ENCODE measurements at places on chromosomes 4 and X.

DNA sequence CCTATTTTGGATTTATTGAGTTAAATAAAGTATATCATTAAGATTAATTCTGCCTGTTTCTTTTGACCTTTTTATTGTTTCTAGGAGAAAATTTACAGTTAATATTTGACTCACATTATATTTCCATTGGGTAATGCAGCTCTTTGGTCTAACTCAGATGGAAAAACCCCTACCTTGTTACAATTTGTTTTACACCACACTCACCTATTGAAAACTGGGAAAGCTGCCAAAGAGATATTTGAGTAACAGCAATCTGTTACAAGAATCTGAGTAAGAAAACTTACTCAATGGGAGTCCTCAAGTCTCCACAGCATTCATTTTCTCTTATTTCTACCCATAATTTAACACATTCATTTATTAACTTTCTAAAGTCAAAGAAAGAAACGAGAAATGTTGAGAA lies 108.0 kb upstream of the TLL1 start:
- DNase-seq = no peak

DNA sequence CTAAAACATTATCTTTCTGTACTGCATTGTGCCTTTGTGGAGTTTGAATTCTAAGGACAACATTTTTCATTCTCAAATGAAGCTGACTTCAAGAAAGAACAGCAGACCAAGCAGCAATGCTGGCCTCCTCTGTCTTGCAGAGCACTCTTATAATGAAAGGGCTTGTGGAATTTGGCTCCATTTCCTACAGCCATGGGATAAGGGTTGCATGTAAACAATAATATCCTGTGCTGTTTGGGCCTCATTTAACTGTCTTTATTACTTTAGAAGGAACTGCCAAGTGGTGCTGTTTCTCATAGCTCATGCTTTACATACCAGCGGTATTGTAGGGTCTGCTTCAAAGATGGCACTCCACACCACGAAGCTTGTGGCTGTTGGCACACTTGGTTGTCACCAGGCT lies 111.4 kb upstream of the EOLA2 start:
- DNase-seq = no peak

GRCh38 chr4:165443276-165443675 lies 64.5 kb downstream of the CPE start:
- no peak for DNase-seq

DNA sequence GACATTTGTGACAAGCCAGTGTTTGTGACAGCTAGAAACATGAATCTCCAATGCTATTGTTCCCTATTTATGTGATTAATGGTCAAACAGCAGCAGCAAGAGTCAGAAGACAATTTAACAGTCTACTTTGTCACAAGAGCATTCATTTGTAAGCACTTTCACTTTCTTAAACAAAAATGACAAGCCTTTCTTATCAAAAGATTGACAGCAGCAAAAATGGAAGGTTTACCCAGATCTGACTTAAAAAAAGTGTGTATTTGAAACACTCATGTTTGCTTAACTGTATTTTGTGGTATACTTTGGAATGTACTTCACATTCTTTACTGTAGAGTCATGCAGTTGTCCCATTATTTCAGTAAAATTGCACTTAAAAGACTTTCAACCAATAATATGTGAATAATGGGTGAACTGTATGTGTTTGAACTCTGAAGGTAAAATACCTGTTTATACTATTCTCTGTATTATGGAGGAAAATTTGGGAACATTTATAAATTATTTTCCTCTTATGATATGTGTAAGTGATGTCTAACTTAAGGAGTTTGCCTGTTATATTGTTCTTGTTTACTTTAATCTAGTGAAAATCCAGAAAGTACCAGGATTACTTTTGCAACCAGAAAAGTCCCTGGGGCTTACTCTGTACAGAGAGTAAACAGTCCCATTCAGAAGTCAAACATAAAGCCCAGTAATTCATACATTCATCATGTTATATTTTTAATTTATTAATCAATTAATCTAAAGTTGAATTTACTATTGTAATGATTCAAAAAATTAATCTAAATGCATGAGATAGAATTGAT lies 314.9 kb upstream of the TRAM1L1 start:
- no peak for DNase-seq

- no peak for DNase-seq
These were observed 23.5 kb upstream of the IRAK1 start for GRCh38 chrX:154043003-154043763.

- no peak for DNase-seq
These were observed 38.1 kb upstream of the ATXN3L start for GRCh38 chrX:13357925-13358324.

- peak; percentile 95 for DNase-seq
These were observed 20.5 kb downstream of the TRIM61 start for GRCh38 chr4:164956766-164957643.

GRCh38 chr4:108204518-108204917 lies 35.8 kb upstream of the LEF1 start:
- no peak for DNase-seq

- no peak for DNase-seq
These were observed 118.1 kb upstream of the NEIL3 start for GRCh38 chr4:177191586-177191985.

DNA sequence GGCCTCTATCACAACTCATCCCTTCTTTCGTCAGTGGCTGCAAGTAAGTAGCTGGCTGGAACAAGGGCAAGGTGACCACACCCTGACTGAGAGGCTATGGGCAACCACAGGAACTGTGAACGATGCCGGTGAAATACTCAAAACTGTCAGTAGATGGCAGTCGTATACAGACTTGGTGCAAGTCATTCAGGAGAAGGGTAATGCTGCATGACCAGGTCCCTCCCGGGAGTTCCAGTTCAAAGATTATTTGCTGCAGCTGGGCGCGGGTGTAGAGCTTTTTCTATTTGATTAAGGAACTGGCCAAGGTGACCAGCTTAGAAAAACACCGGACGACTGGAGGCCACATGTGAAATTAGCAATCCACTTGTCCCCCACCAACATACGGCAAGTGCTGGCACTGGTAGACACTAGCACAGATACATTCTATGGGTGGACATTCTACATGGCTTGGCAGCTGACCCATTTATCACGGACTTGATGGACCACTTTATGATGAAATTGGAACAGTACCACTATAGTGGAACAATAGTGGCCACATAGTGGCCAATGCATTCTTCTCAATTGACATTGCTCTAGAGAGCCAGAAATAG lies 726.6 kb downstream of the TRAM1L1 start:
- DNase-seq = peak; percentile 94

DNA sequence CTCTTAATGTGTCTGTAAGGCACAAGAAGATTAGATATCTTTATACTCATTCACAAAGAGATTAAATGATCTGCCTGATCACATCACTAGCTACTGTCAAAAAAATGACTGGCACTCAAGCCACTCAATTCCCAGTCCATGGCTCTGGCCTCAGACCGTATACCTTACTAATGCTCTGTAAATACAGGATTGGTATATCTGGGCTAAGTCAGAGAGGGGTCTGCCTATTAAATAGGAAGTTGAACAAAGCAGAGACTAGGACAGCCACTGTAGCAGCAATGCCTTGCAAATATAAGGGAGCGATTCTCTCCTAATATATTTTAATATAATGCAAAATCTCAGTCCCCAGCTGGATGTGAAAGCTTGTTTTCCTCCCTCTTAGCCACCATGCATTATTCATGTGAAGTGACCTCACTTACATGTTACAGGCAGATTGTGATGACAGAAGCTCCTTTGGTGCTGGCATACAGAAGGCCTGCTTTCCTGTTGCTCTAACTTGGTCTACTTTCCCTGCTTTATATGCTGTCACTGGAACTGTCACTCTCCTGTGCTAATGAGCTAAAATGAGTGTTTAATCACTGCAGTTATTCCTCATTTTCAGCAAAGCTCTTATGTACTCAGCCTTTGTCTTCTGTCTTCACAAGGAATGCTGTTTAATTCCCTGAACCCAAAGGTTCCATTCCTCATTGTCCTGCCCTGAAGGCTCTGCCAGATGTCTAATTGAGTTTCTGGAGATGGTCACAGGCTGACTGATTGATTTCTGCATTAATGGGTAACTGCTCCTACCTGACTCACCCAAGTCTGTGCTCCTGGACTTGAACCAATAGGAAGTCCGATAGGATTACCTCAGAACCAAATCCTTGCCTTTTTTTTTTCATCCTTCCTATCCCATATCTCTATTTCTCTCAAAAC lies 578.2 kb downstream of the KLHL13 start:
- DNase-seq = no peak

- peak; percentile 95 for DNase-seq
These were observed 63.6 kb downstream of the SPINK2 start for GRCh38 chr4:56757821-56758411.

DNA sequence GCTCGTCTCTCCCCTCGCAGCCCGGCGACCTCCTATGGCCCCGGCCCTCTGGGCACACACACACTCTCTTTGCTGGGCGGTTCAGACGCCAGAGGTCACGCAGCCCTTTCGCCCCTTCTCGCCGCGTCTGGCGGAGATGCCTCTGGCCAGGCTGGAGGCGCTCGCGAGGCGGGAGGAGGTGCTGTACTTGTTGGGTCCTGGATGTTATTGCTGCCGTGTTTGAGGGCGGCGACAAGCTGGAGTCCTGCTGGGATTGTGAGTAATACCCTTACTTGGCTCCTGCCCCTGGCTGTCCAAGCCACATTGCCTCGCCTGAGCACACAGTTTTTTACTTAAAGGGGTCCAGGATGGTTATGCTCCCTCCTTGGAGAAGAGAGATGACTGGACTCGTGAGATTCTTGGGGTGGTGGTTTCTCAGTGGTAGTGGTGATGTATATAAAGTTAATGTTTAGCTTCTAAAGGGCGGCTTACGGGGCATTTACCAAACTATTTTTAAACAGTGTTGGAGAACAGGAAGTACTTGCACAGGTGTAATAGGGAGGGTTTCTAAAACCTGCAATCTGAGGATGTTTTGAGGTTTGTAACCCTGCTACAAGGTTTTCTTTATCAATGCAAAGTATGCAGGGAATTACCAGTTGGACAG lies 572 bp downstream of the USP53 start:
- peak; percentile 96 for DNase-seq

- no peak for DNase-seq
These were observed 65.3 kb upstream of the MSN start for GRCh38 chrX:65602221-65602560.

- no peak for DNase-seq
These were observed 243.9 kb downstream of the UNC5C start for GRCh38 chr4:95304898-95305297.

DNA sequence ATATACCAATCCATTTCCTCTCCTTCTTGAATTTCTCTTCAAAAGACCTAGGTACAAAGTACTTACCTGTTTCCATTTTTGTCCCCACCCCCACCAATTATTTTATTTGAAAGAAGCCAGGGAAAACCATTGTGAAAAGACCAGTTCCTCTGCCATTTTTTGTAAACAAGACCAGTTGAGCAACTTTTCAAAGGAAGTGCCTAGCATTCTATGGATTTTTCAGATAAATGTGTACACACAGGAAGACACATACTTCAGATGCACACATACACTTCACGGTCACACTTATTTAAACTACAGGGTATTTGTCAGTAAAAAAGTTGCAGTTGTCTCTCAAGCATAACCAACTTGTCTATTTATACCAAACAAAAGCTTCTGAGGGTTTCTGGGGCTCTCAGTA lies 587.2 kb upstream of the KLHL4 start:
- DNase-seq = no peak

- DNase-seq = no peak
These were observed 182.9 kb upstream of the NHS start for GRCh38 chrX:17192106-17192505.

DNA sequence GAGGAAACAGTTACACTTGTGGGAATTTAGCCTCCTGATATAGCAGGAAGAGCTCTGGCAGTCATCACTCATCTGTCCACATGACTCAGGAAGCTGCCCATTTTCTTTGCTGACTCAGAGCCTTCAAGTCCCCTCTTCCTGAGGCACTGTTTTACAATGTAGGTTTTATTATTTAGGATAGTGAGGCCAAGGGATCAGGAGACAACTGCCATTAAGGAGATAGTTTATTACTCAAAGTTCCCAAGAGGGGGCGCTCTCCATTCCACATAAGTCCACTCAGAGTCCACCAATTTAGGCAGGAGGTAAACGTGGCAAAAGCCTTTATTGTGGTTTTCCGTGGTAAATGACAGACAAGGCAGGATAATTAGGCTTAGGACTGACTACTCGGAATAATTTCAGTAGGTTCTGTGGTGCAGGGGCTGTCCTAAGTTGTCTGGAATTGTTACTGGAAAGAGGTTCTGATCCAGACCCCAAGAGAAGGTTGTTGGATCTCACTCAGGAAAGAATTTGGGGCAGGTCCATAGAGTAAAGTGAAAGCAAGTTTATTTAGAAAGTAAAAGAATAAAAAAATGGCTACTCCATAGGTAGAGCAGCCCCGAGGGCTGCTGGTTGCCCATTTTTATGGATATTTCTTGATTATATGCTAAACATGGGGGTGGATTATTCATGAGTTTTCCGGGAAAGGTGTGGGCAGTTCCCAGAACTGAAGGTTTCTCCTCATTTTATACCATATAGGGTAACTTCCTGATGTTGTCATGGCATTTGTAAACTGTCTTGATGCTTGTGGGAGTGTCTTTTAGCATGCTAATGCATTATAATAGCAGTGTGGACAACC lies 96.0 kb upstream of the RAB40AL start:
- no peak for DNase-seq

- DNase-seq = peak; percentile 47
These were observed 166.8 kb upstream of the HCCS start for GRCh38 chrX:10944136-10944885.

- DNase-seq = no peak
These were observed 30.8 kb upstream of the VCX2 start for GRCh38 chrX:8201896-8202331.

DNA sequence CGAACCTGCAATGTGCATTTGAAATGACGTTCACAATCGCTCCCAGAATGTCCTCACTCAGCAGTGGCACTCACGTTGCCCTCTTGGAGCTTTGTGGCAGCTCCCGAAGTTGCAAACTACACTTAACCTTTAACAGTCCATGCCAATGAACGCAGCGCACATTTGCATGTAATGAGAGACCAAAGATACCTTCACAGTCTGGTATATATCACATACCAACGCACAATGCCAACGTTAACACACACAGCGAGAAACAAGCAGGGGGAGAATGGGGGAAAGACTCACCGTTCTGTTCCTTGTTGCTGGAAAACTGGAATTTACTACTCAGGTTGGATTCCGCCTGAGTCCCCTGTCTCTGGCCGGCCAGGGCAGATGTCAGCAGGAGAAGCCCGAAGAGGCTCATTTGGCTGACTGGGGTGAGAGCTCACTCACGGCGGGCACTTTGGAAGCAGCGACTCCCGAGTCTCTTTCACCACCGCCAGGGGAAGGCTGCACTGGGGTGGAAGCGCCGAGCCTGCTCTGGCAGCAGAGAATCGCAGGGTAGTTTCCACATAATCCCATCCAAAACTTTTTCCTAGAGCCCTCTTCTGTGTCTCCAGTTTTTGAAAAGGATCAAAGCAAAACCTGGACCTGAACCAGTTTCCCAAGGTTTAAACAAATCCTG lies 966 bp downstream of the PDGFC start:
- DNase-seq = peak; percentile 87

All from endodermal cell (in vitro differentiated cells).